ENCODE measurements at places on chromosomes 5 and 9.

DNA sequence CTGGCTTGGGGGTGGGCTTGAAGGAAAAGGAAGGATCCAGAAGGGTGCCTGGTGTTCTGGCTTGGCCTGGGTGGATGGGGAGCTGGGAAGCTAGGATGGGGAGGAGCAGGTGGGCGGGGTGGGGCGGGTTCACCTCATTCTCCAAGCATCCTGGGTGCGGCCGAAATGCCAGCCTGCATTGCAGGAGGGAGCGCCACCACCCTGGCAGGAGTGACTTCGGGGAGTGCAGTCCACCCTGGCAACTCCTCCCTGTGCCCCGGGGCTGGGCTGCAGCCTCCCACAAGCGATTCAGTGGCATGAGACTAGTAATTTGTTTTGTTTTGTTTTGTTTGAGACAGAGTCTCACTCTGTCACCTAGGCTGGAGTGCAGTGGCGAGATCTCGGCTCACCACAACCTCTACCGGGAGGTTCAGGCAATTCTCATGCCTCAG, 5.5 kb downstream of the TTC16 start:
- no peak for DNase-seq

- DNase-seq: no peak
Measured at GRCh38 chr9:4012441-4012840, 287.4 kb downstream of the GLIS3 start.

DNA sequence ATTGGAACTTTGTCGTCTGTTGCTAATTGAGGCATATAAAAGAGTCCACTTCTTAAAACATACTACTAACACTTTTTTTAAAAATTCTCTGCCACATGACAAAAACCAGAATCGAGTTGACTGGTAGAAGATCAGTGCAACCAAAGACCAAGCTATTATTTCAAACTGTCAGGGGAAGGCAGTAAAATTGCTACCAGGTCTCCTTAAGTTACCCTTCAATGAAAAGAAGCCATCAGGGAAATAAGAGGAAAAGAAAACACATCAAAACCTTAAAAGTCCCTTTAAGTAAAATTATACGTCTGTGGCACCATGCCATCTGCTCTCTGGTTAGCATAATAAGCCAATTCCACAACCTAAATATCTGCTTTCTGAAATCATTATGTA, 9.6 kb downstream of the ZNF608 start:
- DNase-seq: no peak

DNA sequence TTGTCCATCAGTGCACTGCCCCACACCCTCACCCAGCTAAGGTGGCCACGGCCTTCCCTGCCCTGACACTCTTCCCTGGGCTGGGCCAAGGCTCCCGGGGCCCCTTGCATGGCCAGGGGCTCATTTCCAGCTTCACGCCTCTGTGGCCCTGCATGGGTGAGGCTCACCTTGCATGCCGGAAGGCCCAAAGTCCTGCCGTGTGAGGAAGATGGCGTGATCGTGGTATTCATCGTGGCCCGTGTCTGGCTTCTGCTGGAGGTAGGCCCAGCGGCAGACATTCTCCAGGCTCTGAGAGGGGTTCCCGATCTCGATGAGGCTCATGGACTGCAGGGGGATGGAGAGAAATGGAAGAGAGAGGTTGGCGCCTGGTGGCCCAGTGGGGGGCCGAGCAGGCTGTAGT, 98.4 kb downstream of the ZNF354C start:
- no peak for DNase-seq

- no peak for DNase-seq
Measured at GRCh38 chr5:38866362-38867031, 20.7 kb downstream of the OSMR start.

- DNase-seq: no peak
Measured at GRCh38 chr5:59596586-59597350, 296.8 kb downstream of the PDE4D start.

DNA sequence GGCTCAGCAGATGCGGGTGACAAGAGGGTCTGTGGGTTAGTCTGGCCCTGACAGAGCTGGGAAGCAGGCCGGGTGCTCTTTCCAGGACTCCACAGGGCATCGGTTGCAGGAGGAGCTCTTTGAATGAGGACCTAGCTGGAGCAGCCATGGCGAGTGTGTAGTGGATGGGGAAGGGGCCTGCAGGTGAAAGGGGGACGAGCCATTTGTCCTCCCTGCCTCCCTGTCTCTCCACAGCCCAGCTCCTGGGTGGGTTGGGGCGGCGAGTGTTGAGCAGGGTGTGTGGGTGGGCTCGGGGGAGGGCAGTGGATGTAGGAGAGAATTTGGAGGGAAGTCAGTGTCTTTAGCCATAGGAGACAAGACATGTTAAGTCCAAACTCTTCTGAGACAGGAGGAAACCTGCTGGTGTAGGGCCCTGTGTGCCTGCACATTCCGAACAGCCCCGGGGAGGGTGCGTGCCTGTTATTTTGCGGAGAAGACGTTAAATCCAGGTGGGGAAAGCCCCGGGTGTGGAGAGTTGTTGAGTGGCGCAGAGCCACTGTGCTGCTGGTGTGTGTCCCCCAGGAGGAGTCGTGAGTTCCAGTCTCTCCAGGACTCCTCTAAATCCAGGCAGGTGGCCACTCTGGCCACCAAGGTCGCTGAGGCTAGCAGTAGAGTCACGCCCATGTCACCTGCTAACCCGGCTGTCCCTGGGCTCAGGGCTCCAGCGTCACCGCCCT, 73.6 kb downstream of the PSMB7 start:
- DNase-seq: no peak

DNA sequence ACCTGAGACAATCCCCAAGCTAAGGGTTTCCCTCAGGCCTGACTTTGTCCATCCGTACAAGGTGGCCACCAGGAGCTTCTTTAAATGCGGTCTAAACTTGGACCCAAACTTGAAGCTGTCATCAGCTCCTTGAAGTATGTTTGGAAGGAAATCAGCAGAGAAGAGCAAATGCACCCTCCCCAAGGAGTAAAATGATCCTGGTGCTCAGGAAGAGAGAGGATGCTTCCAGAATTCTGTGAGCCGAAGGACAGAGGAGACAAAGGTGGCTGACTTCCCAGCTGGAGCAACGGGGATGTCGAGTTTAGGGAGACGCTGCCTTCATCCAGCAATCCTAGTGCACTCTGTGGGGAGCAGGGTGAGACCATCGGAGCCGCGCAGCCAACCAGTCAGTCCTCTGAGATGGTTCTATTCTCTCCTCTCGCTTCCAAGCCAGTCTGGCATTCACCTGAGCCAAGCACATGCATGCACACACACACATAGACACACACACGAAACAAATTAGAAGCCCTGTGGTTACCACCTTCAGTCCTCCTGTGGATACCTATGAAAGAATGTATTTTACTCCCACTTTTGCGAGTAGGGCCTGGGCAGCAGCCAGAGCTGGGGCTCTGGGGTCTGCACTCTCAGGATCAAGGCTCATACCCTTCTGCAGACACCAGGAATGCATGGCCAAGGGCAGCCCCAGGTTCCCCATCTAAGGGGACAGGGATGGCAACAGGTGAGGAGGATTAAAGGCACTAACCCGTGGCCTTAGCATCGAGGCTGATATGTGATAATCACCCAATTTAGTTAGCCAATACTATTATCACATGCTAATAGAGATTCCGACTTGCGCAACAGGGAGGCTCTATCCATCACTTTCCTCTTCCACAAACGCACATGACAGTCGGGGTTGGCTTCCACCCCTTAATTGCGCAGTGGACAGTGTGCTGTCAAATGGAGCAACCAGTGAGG, 75.8 kb downstream of the GTF3C4 start:
- DNase-seq: no peak

DNA sequence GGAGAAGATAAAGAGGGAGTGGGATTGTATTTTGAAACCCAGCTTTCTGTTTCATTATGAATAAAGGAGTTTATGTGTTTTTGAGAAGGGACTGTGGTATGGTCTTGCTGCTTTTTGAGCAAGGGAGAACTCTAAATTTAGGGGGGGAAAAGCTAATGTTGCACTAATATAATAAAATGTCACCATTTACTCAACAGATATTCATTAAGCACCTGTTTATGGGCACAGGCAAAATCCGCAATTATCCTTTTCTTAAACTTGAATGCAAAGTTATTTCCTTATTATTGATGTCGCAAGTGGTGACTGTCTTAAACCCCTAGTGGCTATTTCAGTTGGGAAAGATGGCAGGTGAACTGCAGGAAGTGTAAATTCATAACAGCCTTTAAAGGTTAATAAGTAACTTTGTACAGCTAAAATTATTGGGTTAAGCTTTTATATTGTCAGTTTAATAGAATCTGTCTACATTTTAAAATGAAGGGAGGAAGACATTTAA, 1.5 kb downstream of the CDC42SE2 start:
- DNase-seq: no peak

- DNase-seq: no peak
Measured at GRCh38 chr5:81250004-81250403, 16.9 kb downstream of the CKMT2 start.

DNA sequence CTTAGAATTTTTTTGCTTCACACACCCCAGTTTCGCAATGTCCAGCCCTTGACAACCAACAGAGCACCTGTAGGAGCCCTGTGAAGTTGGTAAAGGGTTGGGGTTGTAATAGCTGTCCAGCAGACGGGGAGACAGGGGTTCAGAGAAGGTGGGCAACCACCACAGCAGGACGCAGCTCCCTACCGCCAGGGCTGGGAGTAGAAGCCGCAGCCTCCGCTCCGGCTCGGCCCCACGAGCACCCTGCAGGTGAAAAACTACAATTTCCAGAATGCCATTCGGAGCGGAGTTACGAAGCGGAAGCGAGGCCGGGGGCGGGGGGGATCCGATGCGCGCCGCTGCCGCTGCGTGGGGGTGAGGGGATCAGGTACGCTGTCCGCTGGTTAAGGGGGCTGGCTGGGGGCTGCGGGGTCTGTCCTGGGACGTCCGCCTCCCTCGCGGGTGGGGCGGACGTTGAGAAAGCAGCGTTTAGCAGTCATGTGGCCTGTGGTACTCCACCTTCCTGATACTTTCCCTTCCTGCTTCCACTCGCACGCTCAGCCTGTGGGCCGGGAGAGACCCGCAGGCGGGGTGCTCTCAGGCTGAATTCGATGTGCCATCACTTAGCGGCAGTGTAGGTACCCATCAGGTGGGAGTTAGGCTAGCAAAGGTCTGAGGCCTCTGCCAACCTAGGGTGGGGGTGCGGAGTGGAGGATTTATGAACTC, at the start of gene TRMT10B:
TRMT10B (plus strand) TSS at position 317 of the 702 bp plus-strand sequence. CDS start 8,127 bp downstream, outside the sequence.
- no peak for DNase-seq

DNA sequence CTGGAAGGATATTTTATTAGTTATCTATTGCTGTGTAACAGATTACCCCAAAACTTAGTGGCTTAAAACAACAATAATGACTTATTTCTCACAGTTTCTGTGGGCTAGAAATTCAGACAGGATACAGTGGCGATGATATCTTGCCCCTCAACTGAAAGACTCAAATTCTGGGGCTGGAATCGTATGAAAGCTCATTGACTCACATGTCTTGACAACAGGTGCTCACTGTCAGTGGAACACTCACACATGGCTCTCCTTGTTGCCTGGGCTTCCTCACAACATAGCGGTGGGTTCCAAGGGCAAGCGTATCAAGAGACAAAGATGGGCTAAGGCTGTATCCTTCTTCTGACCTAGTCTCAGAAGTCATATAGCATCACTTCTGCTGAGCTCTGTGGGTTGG, 3.7 kb upstream of the GNPDA1 start:
- no peak for DNase-seq

GRCh38 chr9:132761602-132762001, 91.3 kb downstream of the GTF3C4 start:
- no peak for DNase-seq

DNA sequence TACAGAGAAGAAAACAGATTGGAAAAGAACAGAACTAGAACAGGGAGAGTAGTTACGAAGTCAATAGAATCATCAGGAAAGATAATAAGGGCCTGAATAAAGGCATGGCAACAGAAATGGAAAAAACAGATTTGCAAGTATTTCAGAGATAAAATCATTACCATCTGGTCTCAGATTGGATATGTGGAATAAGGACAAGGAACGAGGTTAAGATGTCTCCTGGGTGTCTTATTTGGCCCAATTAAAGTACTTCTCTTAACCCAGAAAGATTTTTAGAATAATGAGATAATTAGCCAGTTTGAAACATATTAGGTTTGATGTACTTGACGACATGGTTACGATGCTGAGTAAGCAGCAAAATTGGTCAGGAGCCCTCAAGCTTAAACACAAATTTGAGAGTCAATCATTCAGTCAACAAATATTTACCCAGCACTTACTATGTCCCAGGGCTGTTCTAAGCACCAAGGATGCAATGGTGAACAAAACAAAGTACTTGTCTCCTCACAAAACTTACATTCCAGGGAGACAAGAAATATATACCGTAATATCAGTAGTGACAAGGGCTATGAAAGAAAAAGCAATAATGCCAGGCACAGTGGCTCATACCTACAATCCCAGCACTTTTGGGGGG, 18.3 kb downstream of the RICTOR start:
- no peak for DNase-seq

GRCh38 chr5:150614661-150615060, 25.8 kb upstream of the SYNPO start:
- no peak for DNase-seq

DNA sequence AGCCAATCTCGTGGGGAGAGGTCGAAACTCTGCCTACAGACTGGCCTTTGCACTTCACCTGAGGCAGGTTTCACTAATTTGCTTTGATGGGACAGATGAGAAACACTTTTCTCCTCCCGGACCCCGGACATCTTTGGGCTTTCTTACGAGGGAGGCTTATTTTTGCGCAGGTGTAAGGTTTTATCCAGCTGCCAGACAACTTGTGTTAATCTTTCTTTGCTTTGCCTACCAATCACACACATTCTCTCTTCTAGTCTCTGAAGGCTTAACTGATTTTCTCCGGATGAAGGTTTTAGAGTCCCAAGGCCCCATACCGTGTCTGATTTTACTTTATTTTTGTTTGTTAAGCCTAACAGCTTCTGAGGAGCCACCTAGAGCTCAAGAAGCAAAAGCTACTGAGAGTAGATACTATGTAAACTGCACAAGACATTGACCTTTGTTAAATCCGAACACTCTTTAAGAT, 436 bp upstream of the EMB start:
- DNase-seq: peak; percentile 68

DNA sequence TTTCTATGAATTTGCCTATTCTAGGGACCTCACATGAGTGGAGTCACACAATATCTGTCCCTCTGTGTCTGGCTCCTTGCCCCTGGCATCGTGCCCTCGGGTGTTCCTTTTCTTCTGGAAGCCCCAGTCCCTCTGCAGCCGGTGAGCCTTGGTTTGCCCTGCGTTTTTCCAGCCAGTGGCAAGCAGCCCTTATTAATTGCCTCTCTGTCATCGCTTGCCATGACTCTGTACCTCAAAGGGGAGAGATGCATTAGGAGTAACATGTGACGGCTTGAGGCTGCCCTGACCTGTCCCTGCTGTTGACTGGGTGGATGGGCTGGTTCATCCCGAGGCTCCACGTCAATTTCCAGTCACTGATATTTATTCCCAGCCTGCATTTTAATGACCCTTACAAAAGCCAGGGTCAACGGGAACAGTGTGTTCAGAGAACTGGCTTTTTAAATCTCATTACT, 87.3 kb downstream of the CFAP90 start:
- DNase-seq: no peak

GRCh38 chr5:78075301-78075700, 219.2 kb downstream of the AP3B1 start:
- DNase-seq: no peak

DNA sequence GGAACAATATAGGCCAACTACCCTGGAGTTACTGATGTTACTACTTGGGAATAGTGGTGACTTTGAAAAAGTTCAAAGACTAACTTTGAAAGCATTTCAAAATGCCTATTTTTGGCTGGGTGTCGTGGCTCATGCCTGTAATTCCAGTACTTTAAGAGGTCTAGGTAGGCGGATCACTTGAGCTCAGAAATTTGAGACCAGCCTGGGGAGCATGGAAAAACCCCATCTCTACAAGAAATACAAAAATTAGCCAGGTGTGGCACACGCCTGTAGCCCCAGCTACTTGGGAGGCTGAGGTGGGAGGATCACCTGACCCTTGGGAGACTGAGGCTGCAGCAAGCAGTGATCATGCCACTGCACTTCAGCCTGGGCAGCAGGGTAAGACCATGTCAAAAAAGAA, 105.3 kb downstream of the ARRDC3 start:
- no peak for DNase-seq
